ENCODE measurements at places on chromosomes 1 and 21. TPM values are rescaled to one million over a fixed set of nuclear protein-coding genes. Genes with fewer than 3 reads are reported as not detected.

PLPPR5 gene
- not detected for total RNA-seq

DNA sequence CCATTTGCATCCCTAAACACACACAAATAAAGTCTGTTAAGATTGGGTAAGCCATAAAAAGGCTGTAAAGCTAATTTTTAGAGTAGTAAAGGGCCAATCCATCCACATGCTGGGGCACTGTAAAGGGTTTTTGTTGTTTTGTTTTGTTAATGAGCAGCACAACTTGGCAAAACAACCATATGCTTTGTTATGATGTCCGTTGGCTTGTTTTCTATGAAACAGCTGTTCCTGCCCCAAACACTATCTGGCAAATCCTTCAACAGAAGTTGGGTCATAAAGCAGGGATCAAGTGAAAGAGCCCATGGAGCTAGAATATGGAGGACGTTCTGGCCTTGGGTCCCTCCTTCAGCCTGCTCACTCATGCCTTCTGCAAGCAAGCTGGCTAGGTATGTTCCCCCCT is 183.6 kb downstream of the APP start:
- no peak overlapping the region for H3K27ac ChIP-seq
- no peaks in the 10 kb centered on the region for H3K27me3 ChIP-seq
- H3K4me3 ChIP-seq: no peak overlapping the region
- H3K36me3 ChIP-seq: no peaks in the 10 kb centered on the region
- no peak for DNase-seq

IQCC gene
- total RNA-seq: 3.2 TPM

DNA sequence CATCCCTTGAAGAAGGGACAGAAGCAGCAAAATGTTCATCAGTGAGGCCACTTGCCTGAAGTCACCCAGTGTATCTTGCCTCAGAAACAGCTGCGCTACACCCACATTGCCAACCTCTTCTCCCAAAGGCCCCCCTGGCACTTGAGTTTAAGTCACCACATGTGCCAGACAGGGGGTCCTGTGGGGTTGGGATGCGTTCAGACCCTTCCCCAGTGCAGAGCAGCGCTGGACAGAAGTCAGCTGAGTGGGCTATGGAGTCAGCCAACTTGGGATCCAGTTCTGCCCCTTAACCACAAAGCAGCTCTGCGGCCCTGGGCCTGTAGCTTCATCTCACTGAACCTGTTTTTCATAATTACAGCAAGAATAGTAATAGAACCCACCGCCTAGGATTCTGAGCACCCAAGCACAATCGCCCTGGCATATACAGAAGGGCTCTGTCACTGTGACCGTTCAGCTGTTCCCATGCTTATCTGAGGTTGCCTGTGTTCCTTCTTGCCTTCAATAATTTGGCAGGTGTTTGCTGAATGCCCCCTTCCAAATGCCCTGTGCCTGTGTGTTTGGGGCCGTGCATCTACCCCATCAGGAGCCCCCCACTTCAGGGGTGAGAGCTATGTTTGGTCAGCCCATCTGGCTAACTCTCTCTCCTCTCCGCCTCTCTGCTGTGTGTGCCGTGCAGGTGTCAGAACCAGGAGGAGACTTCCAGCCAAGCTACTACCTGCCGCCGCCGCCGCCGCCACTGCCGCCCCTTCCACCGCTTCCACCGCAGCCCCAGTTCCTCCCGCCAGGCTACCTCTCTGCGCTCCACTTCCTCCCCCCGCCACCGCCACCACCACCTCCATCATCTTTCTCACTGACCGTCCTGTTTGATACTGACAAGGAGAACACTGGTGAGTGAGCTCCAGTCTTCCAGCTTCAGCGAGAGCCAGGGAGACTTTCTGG is 5.0 kb downstream of the DMRTB1 start:
- no peaks in the 10 kb centered on the region for H3K36me3 ChIP-seq
- H3K4me3 ChIP-seq: no peak overlapping the region
- H3K4me1 ChIP-seq: no peaks in the 10 kb centered on the region
- DNase-seq: no peak

KIAA0040 gene
- total RNA-seq: 18.5 TPM

GRCh38 chr21:26505211-26505610 is 67.9 kb downstream of the CYYR1 start:
- no peaks in the 10 kb centered on the region for H3K36me3 ChIP-seq
- no peak for DNase-seq

DNA sequence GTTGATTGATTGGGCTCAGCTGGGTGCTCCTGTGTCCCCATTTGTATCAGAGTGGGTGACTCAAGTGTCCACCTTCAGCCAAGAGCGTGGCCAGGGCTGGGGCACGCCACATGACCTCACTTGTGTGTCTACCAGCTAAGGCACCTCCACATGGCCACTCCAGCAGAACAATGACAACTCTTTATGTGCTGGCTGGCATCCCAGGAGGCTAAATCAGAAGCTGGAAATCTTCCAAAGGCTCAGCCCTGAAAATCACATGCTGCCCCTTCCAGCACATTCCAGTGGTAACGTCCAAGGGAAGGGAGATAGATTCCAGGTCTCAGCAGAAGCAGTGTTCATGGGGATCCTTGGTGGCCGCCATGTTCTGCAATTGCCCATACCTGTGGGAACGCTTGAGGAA is 585.5 kb downstream of the AJAP1 start:
- H3K36me3 ChIP-seq: no peaks in the 10 kb centered on the region
- no peaks in the 10 kb centered on the region for H3K27me3 ChIP-seq
- no peak for DNase-seq
- no peak overlapping the region for H3K4me3 ChIP-seq
- H3K4me1 ChIP-seq: no peaks in the 10 kb centered on the region

ZNF648 gene
- 0.73 TPM for total RNA-seq

DNA sequence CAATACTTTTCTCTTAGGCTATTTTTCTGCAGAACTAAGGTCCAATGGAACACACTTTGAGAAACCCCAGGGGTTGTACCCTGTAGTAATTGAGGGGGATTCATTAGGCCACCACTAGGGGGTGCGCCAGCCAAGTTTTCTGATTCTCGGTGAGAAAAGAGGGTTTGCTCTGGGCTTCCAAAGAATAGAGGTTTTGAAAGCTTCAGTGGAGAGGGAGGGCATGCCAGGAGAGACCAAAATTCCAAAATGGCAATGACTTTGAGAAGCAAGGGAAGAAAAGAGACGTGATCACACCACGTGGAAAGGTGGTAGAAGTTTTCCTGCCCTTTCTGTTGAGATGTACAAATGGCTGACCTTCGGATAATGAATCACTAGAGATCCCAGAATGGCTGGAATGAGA is 323.3 kb downstream of the RPS6KC1 start:
- no peaks in the 10 kb centered on the region for H3K36me3 ChIP-seq
- no peak for DNase-seq
- no peak overlapping the region for H3K4me3 ChIP-seq
- H3K27ac ChIP-seq: no peak overlapping the region
- H3K27me3 ChIP-seq: no peaks in the 10 kb centered on the region
- H3K4me1 ChIP-seq: no peaks in the 10 kb centered on the region

- DNase-seq: no peak
- H3K4me3 ChIP-seq: no peak overlapping the region
- H3K27me3 ChIP-seq: no peaks in the 10 kb centered on the region
- H3K4me1 ChIP-seq: no peaks in the 10 kb centered on the region
- no peaks in the 10 kb centered on the region for H3K36me3 ChIP-seq
Observed at GRCh38 chr1:53409233-53409632, 50.0 kb upstream of the DMRTB1 start.

- H3K36me3 ChIP-seq: no peaks in the 10 kb centered on the region
- H3K4me3 ChIP-seq: no peak overlapping the region
- no peak overlapping the region for H3K27ac ChIP-seq
- no peak for DNase-seq
- H3K27me3 ChIP-seq: no peaks in the 10 kb centered on the region
Observed at GRCh38 chr1:31681415-31681814, 22.4 kb downstream of the COL16A1 start.

DNA sequence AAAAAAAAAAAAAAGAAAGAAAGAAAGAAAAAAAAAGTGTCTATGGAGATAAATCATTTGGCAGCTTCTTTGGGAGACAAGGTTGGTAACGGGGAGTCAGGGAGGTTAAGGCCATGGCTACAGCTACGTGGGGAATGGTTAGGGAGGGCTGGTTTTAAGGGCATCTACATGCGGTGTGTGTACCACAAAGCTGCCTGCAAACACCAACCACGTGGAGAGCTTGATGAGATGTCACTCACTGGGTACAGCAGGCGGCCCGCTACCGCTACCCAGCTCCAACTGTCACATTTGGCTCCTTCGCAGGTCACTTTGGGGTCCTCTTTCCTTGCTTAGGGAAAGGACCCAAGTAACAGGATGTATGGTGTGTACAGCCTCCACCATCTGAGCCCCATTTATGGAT is 4.2 kb downstream of the NPPB start:
- H3K27ac ChIP-seq: no peak overlapping the region
- no peaks in the 10 kb centered on the region for H3K27me3 ChIP-seq
- no peak overlapping the region for H3K4me3 ChIP-seq
- no peaks in the 10 kb centered on the region for H3K4me1 ChIP-seq
- DNase-seq: no peak
- no peaks in the 10 kb centered on the region for H3K36me3 ChIP-seq

DNA sequence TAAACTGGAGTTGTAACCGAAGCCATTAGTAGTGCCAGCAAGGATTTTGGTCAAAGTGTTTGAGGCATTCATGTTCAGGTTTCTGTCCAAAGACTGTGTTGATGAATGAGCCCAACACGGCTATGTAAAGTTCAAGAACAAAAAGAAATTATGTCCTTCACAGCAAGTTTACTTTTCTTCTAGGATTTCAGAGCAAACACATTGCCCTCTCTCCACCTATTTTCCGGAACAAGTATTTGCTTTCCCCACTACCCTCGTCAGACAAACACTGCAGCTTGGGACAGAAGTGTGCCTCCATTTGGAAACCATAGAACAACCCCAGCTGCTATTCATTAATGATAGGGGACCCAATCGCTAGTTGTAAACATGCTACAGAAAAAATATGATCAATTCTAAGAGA is 151.4 kb upstream of the C1orf105 start:
- no peaks in the 10 kb centered on the region for H3K27me3 ChIP-seq
- H3K4me3 ChIP-seq: no peak overlapping the region
- H3K27ac ChIP-seq: no peak overlapping the region
- H3K36me3 ChIP-seq: no peaks in the 10 kb centered on the region
- no peaks in the 10 kb centered on the region for H3K4me1 ChIP-seq
- DNase-seq: no peak

DNA sequence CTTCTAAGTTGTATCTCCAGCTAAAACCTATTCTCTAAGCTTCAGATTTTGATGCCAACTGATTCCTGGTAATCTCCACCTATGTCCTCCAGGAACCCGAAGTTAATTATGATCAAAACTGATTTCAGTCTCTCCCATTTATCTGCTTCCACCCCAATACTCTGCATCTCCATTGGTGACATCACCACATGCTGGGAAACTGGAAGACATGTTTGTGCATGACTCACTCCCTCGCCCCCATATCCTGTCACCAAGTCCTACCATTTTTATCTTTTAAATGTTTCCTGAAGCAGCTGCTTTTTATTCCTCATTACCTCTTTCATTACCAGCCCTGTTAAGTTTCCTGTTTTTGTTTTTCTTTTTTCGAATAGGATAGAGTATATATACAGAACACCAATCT is 228.5 kb downstream of the LRRC40 start:
- no peaks in the 10 kb centered on the region for H3K27me3 ChIP-seq
- no peaks in the 10 kb centered on the region for H3K36me3 ChIP-seq
- H3K4me3 ChIP-seq: no peak overlapping the region
- DNase-seq: no peak
- H3K27ac ChIP-seq: no peak overlapping the region

GRCh38 chr1:56413671-56414199 is 165.6 kb downstream of the PLPP3 start:
- H3K27ac ChIP-seq: no peak overlapping the region
- no peak for DNase-seq
- H3K4me3 ChIP-seq: no peak overlapping the region
- H3K4me1 ChIP-seq: no peaks in the 10 kb centered on the region
- no peaks in the 10 kb centered on the region for H3K36me3 ChIP-seq
- no peaks in the 10 kb centered on the region for H3K27me3 ChIP-seq

TMEM201 gene
- total RNA-seq: 6.9 TPM

GRCh38 chr1:26070296-26070962 is 3.0 kb upstream of the TRIM63 start:
- H3K27ac ChIP-seq: no peak overlapping the region
- H3K4me1 ChIP-seq: no peaks in the 10 kb centered on the region
- H3K4me3 ChIP-seq: no peak overlapping the region
- H3K36me3 ChIP-seq: no peaks in the 10 kb centered on the region
- H3K27me3 ChIP-seq: no peaks in the 10 kb centered on the region

- peak; percentile 100 for DNase-seq
- H3K4me1 ChIP-seq: peaks cover 9% of the 10 kb centered on the region
- H3K27ac ChIP-seq: peak within 1 kb of the TSS; percentile 98
Observed at GRCh38 chr1:151281969-151282882, at the start of gene ZNF687. Gene ZNF687, plus strand, starts transcription at chr1:151282299. Its CDS starts 3,993 bp downstream, at chr1:151286292.

TRIM45 gene
- total RNA-seq: 7.7 TPM

- H3K36me3 ChIP-seq: no peaks in the 10 kb centered on the region
- H3K4me1 ChIP-seq: no peaks in the 10 kb centered on the region
- H3K4me3 ChIP-seq: no peak overlapping the region
- H3K27ac ChIP-seq: no peak overlapping the region
Observed at GRCh38 chr1:159429074-159429861, 2.7 kb upstream of the OR10J4 start.

ERO1B gene
- total RNA-seq: 5.1 TPM

RAB42 gene
- total RNA-seq: 4.2 TPM

GRCh38 chr1:36366091-36366661 is 19.5 kb downstream of the STK40 start:
- H3K4me3 ChIP-seq: no peak overlapping the region
- peaks cover 14% of the 10 kb centered on the region for H3K4me1 ChIP-seq
- H3K27me3 ChIP-seq: no peaks in the 10 kb centered on the region

DNA sequence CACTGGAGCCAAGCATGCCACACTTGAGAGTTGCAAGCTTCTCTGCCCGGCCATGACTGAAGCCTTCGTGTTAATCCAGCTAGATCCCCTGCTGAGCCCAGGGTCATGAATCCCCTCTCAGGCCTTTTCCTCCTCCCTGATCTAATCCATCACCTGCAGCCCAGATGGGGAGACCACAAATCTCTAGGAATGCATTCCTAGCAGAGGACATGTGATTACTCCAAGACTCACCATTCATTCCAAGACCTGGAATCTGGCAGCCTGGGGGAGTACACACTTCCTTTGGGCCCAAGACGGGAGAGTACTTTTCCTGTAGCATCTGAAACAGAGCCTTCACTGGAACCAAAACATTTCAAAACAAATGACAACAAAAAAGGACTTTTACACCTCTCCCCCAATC is 269.3 kb upstream of the NFIA start:
- H3K27me3 ChIP-seq: no peaks in the 10 kb centered on the region
- H3K27ac ChIP-seq: no peak overlapping the region
- H3K36me3 ChIP-seq: no peaks in the 10 kb centered on the region
- no peak overlapping the region for H3K4me3 ChIP-seq
- H3K4me1 ChIP-seq: no peaks in the 10 kb centered on the region
- DNase-seq: no peak

DNA sequence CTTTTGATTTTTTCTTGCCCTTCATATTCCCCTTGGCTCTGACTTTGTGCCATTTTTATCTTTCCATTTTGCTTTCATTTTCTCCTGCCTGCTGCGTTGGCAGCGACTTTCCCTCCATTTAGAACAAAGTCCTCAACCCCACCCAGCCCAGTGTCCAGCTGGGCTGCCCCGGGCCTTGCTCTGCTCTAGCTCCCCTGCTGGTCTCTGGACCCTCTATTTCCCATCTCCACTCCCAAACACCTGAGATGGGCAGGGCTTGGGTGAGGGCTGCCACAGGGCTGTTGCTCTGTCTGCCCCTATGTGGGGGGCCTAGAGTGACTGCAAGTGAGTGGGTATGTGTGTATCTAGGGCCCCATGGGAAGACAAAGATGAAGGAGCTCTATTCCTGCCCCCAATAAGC is 7.3 kb upstream of the ADAM15 start:
- DNase-seq: no peak
- no peak overlapping the region for H3K27ac ChIP-seq
- H3K36me3 ChIP-seq: no peaks in the 10 kb centered on the region
- no peak overlapping the region for H3K4me3 ChIP-seq

YIPF1 gene
- total RNA-seq: 11.5 TPM

PPM1J gene
- total RNA-seq: 6.3 TPM

FCGR3A gene
- total RNA-seq: 6.8 TPM

All from ovary (tissue), 10 donors.